ENCODE measurements at places on chromosomes 16 and 17. TPM values are rescaled to one million over a fixed set of nuclear protein-coding genes. Genes with fewer than 3 reads are reported as not detected.

SLC38A8 gene
- not detected for total RNA-seq

CFAP119 gene
- 2.9 TPM for total RNA-seq

MMP2 gene
- total RNA-seq: 368 TPM

GRCh38 chr17:80481284-80482057, 5.1 kb upstream of the NPTX1 start:
- H3K27ac ChIP-seq: no peak overlapping the region
- peaks cover 62% of the 10 kb centered on the region for H3K27me3 ChIP-seq
- no peak overlapping the region for H3K4me3 ChIP-seq
- H3K4me1 ChIP-seq: peaks cover 26% of the 10 kb centered on the region

DNA sequence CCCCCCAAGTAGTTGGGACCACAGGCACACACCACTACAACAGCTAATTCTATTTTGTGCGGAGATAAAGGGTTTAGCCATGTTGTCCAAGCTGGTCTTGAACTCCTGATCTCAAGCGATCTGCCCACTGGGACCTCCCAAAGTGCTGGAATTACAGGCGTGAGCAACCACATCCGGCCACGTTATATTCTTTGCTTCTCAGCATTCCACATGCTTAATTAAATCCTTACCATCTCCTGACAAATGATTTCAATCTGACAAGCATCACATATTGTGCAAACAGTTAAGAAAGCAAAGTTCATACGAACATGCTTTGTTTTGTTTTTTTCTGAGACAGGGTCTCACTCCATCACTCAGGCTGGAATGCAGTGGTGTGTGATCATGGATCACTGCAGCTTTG, 18.2 kb downstream of the HIGD1B start:
- DNase-seq: no peak
- no peaks in the 10 kb centered on the region for H3K27me3 ChIP-seq
- H3K27ac ChIP-seq: no peak overlapping the region
- H3K4me3 ChIP-seq: no peak overlapping the region

DNA sequence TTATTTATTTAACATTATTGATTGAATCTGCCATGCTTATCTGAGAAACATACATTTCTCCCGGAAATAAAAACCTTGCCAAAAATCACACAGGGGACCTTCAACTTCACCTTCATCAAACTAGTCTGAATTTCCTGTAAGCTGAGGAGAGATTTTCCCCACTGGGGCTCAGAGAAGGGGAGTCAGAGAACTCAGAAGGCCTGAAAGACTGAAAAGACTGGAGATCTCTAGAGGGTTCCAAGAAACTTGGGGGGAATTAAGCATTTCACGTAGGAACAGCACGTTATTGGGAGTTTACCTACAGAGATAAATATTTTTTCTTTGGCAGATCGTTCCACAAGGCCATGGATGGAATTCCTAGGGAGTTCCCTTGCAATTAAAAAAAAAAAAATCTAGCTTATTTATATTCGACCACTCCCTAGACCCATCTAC, 528 bp upstream of the NOL11 start:
- H3K27ac ChIP-seq: peak overlapping the region; percentile 83
- H3K27me3 ChIP-seq: no peaks in the 10 kb centered on the region
- peaks cover 17% of the 10 kb centered on the region for H3K36me3 ChIP-seq
- H3K4me3 ChIP-seq: peak overlapping the region; percentile 82
- H3K4me1 ChIP-seq: peaks cover 24% of the 10 kb centered on the region

CETP gene
- total RNA-seq: 0.19 TPM

- no peak overlapping the region for H3K4me3 ChIP-seq
- peaks cover 62% of the 10 kb centered on the region for H3K4me1 ChIP-seq
- no peak for DNase-seq
- no peaks in the 10 kb centered on the region for H3K27me3 ChIP-seq
- no peaks in the 10 kb centered on the region for H3K36me3 ChIP-seq
- H3K27ac ChIP-seq: peak overlapping the region; percentile 54
These were observed 114.2 kb downstream of the METRNL start for GRCh38 chr17:83193336-83194185.

HS3ST6 gene
- total RNA-seq: not detected

YBX2 gene
- 3.6 TPM for total RNA-seq

GRCh38 chr17:41684035-41684434, 4.7 kb upstream of the EIF1 start:
- no peaks in the 10 kb centered on the region for H3K27me3 ChIP-seq
- peaks cover 7% of the 10 kb centered on the region for H3K4me1 ChIP-seq
- no peak overlapping the region for H3K4me3 ChIP-seq
- H3K27ac ChIP-seq: no peak overlapping the region
- H3K36me3 ChIP-seq: no peaks in the 10 kb centered on the region

- no peak overlapping the region for H3K27ac ChIP-seq
- no peak for DNase-seq
- H3K4me1 ChIP-seq: no peaks in the 10 kb centered on the region
- no peaks in the 10 kb centered on the region for H3K36me3 ChIP-seq
These were observed 1334.8 kb downstream of the CDH11 start for GRCh38 chr16:63787014-63787413.

SULT1A4 gene
- total RNA-seq: 7.7 TPM

DNA sequence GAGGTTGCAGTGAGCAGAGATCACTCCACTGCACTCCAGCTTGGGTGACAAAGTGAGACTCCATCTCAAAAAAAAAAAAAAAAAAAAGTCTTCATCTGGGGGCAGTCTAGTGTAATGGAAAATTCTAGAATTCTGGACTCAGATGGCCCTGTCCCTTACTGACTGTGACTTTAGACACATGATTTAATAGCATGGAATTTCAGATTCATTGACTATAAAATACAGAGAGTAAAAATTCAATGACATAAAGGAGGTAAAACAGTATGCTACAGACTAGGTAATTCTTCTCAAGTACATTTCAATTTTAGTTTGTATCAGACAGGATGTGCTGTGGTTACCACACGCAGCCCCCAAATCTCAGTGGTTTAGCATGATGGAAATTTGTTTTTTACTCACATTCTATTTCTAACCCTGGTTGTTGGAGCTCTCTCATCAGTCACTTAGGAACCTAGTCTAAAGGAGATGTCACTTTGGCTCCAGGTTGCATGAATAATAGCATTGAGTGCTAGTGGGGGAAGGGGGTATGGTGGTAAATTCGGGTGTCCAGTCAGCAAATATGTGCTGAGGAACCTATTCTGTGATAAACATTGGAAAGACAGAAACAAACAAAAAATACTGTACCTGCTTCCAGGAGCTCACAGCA, 444.0 kb downstream of the XYLT1 start:
- no peak for DNase-seq
- no peaks in the 10 kb centered on the region for H3K4me1 ChIP-seq
- H3K4me3 ChIP-seq: no peak overlapping the region
- no peaks in the 10 kb centered on the region for H3K36me3 ChIP-seq
- H3K27ac ChIP-seq: no peak overlapping the region

SEC14L5 gene
- total RNA-seq: 1.3 TPM
